Activated CD4-positive, alpha-beta T cell treated with anti-CD3 and anti-CD28 coated beads, Interleukin-2, amount 10 ng/mL, durations not matched to agents 24 days and 14 days (primary cell): ENCODE measurements at places on chromosomes 7 and 10.

- no peak overlapping the region for H3K4me3 ChIP-seq
- DNase-seq = no peak
- no peaks in the 10 kb centered on the region for H3K27me3 ChIP-seq
- no peak overlapping the region for H3K27ac ChIP-seq
- H3K4me1 ChIP-seq = peaks cover 2% of the 10 kb centered on the region
- peaks cover 15% of the 10 kb centered on the region for H3K36me3 ChIP-seq
Measured at GRCh38 chr7:24685708-24686107, 71.6 kb downstream of the GSDME start.

GRCh38 chr10:30528429-30528786 lies 94.4 kb downstream of the MAP3K8 start:
- DNase-seq = no peak
- H3K36me3 ChIP-seq = no peaks in the 10 kb centered on the region
- H3K4me1 ChIP-seq = peaks cover 66% of the 10 kb centered on the region
- peak overlapping the region; percentile 57 for H3K4me3 ChIP-seq
- no peak overlapping the region for H3K27ac ChIP-seq

DNA sequence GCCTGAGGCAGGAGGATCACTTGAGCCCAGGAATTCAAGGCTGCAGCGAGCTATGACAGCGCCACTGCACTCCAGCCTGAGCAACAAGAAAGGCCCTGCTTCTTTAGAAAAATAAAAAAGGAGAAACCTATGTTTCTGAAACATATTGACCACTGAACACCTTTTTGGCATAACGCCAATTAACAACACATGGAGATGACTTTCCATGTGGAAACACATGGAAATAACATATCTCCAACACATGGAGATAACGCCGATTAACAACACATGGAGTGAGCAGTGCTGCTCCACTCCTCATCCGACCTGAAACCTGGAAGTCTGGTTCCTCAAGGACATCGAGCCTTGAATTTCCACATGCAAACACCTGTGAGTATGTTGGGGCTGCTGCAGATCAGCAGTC lies 126.9 kb downstream of the KCNMA1 start:
- H3K27ac ChIP-seq = no peak overlapping the region
- no peak for DNase-seq
- no peaks in the 10 kb centered on the region for H3K36me3 ChIP-seq
- no peak overlapping the region for H3K4me3 ChIP-seq
- no peaks in the 10 kb centered on the region for H3K4me1 ChIP-seq

GRCh38 chr10:51773681-51774080 lies 74.3 kb upstream of the CSTF2T start:
- no peak overlapping the region for H3K27ac ChIP-seq
- H3K36me3 ChIP-seq = no peaks in the 10 kb centered on the region
- no peaks in the 10 kb centered on the region for H3K4me1 ChIP-seq
- H3K27me3 ChIP-seq = peaks cover 5% of the 10 kb centered on the region

DNA sequence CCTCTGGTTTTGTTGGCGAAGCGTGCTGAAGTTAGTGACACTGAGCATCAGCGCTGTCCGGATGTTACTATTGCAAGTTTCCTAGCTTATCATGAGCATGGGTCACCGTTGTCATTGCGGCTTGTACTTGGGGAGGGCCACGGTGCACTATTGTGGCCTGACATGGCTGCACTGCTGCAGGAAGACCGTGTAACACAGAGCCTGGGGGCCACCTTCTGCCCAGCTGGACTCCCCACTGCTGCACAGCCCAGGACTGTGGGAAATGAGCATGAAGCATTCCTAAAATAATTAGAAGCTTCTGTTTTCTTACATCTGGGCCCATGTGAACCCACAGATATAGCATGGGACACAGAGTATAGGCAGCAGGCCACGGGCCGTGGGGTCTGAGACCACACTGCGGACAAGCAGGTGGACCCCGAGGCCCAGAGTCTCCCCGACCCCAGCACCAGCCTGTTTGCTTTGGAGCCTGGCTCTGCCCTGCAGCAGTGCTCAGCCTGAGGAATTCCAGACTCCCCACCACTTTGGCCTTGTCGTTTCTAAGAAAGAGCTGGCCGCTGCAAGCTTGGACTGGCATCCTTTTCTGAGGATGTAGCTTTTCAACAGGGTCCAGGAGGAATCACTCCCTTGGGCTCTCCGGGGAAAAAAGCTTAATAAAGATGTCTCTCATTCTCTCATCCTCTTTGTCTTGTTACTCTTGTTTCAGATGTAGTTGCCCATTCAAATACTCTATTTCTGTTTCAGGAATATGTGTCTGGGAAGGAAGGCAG lies 179.2 kb downstream of the CCDC3 start:
- H3K4me3 ChIP-seq = no peak overlapping the region
- H3K27me3 ChIP-seq = no peaks in the 10 kb centered on the region
- no peak overlapping the region for H3K27ac ChIP-seq
- H3K36me3 ChIP-seq = no peaks in the 10 kb centered on the region
- no peak for DNase-seq

- H3K27me3 ChIP-seq = no peaks in the 10 kb centered on the region
- H3K4me3 ChIP-seq = no peak overlapping the region
- DNase-seq = no peak
Measured at GRCh38 chr7:135001390-135002165, 15.3 kb downstream of the AGBL3 start.

DNA sequence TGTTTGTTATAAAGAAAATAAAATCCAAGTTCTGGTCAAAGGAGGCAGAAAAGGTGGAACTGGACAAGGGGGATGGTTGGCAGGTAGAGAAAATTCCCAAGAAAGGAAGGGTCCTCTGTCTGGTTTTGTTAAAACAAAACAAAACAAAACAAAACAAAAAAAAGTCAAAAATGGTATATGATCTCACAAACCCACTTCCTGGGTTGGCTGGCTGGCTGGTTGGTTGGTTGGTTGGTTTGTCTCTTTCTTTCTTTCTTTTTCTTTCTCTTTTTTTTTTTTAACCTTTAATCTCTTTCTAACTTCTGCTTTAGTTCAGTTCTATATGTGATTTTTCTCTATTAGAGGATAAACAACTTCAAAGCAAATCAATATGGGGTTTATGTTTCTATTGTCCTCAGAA lies 41.1 kb upstream of the CPN1 start:
- H3K4me1 ChIP-seq = peaks cover 22% of the 10 kb centered on the region
- peak overlapping the region; percentile 79 for H3K27ac ChIP-seq
- peak; percentile 70 for DNase-seq
- peak overlapping the region; percentile 40 for H3K4me3 ChIP-seq

DNA sequence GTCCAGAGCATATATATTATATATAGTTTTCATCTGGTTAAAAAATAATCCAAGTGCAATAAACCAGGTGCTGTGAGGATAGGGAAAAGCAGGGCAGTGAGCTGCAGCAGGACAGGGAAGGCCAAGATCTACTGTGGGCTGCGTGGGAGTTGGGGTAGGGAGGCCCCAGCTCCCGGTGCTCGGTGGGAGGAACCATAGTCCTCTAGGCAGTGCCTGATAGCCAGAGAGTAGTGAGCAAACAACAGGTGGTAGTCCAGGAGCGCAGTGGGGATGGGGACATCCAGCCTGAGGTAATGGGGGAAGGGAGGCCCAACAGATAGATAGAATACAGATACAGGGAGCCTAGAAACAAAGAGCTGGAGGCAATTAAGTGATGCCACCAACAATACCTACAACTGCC lies 4.1 kb upstream of the BMPR1A start:
- no peak overlapping the region for H3K4me3 ChIP-seq
- H3K4me1 ChIP-seq = peaks cover 23% of the 10 kb centered on the region
- H3K27me3 ChIP-seq = peaks cover 21% of the 10 kb centered on the region
- H3K27ac ChIP-seq = no peak overlapping the region
- peaks cover 1% of the 10 kb centered on the region for H3K36me3 ChIP-seq

DNA sequence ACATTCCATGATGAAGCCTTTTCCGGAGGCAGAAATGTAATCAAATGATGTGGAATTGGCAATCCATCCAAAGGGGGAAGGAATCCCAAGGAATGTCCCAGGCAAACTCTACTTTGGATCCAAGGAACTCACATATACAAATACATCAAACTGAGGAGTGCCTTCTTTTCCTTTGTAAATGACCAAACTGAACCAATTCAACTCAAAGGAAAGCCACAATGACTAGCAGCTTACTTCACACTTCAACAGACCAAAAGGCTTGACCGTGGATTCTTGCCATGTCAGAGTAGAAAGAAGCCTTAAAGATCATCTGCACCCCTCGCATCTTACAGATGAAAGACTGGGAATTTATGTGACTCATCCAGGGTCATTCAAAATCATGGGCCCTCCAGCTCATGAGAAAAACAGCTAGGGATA lies 79.7 kb upstream of the MACROH2A2 start:
- H3K27me3 ChIP-seq = peaks cover 34% of the 10 kb centered on the region
- no peak overlapping the region for H3K27ac ChIP-seq
- no peak overlapping the region for H3K4me3 ChIP-seq
- no peaks in the 10 kb centered on the region for H3K4me1 ChIP-seq
- DNase-seq = peak; percentile 42

DNA sequence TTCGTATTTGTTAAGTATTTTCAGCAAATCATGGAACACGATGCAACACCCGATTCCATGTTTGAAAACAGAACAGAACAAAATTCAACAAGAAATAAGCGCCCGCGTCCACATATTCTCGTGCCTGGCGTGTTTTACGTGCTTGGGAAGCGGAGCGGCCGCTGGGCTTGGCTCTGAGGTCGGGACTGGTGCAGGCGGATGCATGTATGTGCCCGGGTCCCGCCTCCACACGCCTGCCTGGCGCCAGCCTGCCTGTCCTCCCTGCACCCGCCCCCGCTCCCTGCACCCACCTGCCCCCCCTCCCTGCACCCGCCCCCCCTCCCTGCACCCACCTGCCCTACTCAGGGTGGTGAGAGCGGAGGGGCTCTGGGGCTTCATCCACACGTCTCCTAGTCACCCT lies 454.5 kb downstream of the DNAJB6 start:
- no peak overlapping the region for H3K27ac ChIP-seq
- no peak overlapping the region for H3K4me3 ChIP-seq
- H3K27me3 ChIP-seq = no peaks in the 10 kb centered on the region
- no peaks in the 10 kb centered on the region for H3K36me3 ChIP-seq
- H3K4me1 ChIP-seq = no peaks in the 10 kb centered on the region

DNA sequence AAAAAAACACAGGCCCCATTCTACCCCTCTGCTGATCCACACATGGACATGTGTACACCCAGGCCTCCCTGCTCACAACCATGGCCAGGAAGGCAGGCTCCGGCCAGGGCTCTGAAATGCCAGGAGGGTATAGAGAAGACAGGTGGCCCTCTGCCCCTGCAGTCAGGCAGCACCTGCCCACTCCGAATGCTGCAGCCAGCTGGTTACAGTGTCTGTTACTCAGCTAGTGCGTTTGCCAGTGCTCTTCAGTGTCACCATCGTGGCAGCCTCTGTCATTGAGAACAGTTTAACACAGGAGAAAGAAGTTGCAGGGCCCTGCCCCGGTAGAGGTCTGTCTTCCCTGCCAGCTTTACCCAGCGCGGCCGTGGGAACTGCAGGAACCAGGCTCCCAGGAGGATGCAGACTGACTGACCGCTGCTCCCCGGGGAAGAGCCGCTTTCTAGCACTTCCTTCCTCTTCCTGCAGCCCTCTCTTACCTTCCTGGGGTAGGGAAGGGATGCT lies 128.8 kb upstream of the FAM20C start:
- no peaks in the 10 kb centered on the region for H3K4me1 ChIP-seq
- H3K27ac ChIP-seq = no peak overlapping the region
- H3K27me3 ChIP-seq = no peaks in the 10 kb centered on the region
- H3K4me3 ChIP-seq = no peak overlapping the region
- no peaks in the 10 kb centered on the region for H3K36me3 ChIP-seq
- DNase-seq = no peak

GRCh38 chr10:103660364-103661197 lies 167.1 kb downstream of the NEURL1 start:
- peaks cover 33% of the 10 kb centered on the region for H3K36me3 ChIP-seq
- H3K27me3 ChIP-seq = no peaks in the 10 kb centered on the region
- H3K27ac ChIP-seq = peak overlapping the region; percentile 89
- peak overlapping the region; percentile 94 for H3K4me3 ChIP-seq
- peak; percentile 72 for DNase-seq
- peaks cover 8% of the 10 kb centered on the region for H3K4me1 ChIP-seq

DNA sequence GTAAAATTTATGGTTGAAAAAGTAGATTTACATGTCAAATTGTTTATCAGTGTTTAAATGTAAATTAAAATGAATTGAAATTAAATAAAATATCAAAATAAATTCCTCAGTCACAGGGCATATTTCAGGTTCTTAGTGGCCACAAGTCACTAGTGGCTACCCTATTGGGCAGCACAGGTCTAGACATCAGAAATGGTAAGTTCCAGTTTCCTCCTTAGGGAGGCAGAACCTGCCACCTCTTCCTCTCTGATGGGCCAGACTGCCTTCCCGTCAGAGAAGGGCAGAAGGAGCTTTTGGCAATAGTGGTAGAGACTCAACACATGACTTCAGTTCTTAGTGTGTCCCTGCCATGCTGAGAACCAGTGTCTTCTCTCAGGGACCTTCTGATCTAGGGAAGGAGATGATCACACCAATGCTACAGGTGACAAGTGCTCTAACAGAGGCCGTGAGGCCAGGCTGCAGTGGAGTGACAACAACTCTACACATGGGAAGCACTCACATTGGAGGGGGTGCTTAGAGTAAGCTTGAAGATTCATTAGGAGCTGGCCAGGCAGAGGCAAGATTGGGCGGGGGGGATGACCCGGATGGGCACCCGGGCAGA lies 14.4 kb upstream of the PCBD1 start:
- H3K36me3 ChIP-seq = no peaks in the 10 kb centered on the region
- no peaks in the 10 kb centered on the region for H3K4me1 ChIP-seq
- H3K27ac ChIP-seq = no peak overlapping the region
- H3K27me3 ChIP-seq = no peaks in the 10 kb centered on the region
- no peak for DNase-seq

DNA sequence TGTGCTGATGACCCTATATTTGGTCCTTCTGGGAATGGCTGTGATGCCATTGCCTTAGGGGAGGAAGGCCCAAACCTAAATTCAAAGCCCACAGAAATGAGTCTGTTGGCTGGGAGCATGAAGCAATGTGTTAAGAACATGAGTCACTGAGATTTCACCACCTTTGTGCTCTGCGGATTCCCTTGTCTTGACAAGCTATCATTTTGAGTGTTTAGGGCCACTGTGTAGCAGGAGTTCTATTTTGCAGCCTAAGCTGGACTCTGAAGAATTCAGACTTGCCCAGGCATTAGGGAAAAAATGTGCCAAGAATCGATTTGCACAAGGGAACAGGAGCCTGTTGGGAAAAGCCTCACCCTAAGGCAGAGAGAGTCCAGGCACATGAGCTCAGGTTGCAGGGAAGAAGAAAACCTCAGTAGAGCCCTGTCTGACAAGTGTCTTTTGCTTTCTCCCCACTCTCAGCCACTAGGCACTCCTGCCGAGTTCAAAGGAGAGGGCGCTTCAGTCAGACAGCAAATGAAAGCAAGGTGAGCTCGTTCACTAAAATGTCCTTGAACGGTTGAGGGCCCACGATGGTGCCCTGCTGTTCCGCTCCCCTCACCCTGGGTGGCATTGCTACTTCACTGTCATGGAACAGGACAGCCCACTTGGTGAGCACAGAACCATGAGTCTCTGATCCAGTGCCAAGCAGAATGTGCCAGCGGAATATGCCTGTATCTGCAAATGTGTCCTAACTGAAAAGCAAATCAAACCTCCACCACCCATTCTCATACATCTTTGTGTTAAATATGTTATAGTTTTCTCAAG lies 93.6 kb downstream of the PRLHR start:
- no peak for DNase-seq
- H3K36me3 ChIP-seq = no peaks in the 10 kb centered on the region
- H3K4me1 ChIP-seq = peaks cover 4% of the 10 kb centered on the region
- no peak overlapping the region for H3K4me3 ChIP-seq
- H3K27me3 ChIP-seq = peaks cover 5% of the 10 kb centered on the region

- no peaks in the 10 kb centered on the region for H3K4me1 ChIP-seq
- no peaks in the 10 kb centered on the region for H3K36me3 ChIP-seq
- no peak overlapping the region for H3K27ac ChIP-seq
- H3K4me3 ChIP-seq = no peak overlapping the region
- no peak for DNase-seq
Measured at GRCh38 chr7:85620936-85621685, 434.3 kb upstream of the SEMA3D start.
